ENCODE measurements at places on chromosomes 7 and 10.
A peak's percentile ranks its signal among the peaks of the same experiment; 100 is the strongest.

- no peak for DNase-seq
Observed at GRCh38 chr7:88670536-88670935, 89.0 kb upstream of the ZNF804B start.

- DNase-seq = no peak
Observed at GRCh38 chr10:20173046-20173445, 356.8 kb downstream of the PLXDC2 start.

DNA sequence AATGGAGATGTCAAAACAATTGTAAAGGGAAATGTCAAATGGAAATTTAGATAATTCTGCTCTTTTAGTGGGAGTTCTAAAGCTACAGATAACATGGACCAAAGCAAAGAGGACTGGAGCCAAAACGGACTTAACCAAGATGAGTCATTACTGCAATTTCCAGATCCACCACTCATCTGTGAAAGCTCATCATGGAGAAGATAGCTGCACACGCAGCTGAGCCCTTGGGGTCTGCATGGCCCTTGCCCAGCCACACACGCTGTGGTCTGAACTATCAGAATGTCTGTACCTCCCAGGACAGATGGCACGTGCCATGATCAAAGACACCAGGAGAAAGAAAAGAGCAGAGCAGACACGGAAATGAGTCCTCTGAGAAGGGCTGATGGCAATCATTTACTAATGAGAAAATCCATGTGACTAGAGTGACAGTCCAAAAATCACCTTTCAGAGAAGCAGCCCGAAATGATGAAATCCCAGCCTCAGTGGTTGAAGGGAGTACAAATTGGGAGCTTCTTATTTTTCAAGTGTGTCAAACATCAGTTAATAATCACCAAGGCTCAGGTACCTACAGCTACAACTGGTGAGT is 177.9 kb upstream of the MGMT start:
- DNase-seq = no peak

DNA sequence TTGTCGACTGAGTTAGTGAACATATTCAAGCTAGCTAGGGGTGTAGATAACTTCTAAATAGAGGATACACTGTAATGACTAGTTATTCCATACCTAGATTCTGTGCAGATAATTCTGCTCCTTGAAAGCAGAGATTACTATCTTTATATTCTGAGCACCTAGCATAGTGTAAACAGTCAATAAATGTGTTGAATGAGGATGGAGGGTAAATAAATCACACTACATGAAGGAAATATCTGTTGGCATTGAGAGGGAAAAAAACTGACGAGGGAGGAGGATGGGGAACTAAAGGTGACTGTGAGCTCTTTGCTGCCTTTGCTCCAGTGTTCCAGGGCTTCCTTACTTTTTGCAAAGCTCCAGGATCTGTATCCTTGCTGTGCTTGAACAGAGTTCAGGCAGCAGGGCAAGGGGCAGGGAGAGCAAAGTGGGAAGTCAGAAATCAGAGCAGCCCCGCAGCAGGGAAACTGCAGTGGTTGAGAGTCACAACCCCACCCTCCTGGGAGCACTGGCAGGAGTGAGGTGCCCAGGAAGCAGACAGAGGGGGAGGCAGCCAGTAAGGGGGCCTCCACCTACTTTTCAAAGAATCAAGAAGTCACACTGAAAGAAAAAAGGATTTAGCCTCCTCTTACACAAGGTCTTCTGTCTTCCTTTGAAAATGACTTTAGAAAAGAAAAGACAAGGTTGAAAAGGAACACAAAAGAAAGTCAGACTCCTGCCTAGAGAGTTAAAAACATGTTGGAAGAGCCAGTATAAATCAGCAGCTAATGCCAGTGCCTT is 71.8 kb upstream of the LRRN3 start:
- peak; percentile 12 for DNase-seq

GRCh38 chr7:47888371-47889265 is 59.6 kb downstream of the PKD1L1 start:
- no peak for DNase-seq

GRCh38 chr10:87578160-87578841 is 73.6 kb downstream of the MINPP1 start:
- no peak for DNase-seq

DNA sequence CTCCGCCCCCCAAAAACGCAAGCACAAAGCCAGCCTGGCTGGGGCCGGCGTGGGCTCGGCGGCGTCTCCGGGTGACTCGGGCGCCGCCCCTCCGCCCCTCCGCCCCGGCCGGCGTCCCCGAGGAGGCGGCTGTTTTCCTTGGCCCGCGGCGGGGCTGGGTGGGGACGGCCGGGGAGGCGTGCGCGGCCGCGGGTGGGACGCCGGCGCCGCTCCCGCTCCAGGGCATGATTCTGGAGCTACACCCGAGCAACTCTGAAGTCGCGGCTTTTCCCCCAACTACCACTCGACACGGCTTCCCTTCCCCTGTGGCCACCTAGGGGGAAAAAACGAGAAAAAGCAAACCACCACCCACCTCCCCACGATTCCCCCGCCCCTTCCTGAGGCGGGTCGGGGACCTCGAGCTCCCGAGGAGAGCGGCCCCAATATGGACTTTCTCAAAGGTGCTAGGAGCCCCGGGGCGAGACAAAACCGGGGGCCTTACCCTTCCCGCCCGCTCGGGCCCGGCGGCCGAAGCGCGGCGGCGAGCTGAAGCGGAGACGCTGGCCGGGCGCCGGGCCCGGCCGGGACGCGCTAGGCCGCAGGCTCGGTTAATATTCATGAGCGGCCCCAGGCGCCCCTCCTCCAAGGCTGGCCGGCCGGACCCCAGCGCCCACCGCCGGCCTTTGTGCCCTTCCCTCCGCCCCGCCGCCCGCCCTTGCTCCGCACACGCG is 856 bp downstream of the ARHGAP21 start:
- peak; percentile 29 for DNase-seq

- DNase-seq = no peak
Observed at GRCh38 chr10:62000037-62000603, 98.6 kb downstream of the ARID5B start.

DNA sequence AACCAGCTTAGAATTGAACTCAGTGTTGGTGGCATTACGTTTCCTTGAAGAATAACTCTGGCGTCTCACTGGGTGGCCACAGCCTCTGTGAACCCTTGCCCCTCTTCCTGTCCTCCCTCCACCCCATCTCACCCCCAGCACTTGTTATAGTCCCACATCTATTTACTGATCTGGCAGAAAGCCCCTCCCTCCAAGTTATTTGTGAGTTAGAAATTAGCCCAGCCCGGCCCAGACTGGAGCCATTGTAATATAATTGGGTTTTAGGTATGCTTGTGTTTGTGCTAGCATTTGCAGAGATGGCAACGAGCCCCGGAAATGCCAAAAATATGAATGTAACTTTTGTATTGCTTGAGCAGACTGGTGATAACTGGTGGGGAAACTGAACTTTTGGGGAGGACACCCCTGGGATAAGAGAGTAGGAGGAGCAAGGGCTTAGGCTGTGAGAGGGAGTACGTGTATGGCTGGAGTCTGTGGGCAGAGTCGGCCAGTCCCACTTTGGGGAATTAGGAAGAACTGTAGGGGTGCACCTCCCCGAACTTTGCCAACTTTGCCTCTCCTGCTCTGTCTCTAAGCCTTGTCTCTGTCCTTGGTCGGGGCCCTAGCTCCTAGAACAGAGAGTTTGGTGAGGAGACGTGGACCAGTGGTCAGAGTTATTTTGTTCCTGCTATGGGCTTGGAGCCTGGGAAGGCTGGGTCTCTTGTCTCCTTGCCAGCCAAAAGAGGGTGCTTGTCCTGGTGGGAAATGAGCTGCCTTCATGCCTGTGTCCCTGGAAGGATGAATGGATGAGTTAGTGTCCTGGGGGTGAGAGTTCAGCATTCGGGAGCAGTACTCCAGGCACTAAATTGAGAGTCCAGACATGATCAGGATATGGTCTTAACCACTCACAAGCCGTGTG is 19.3 kb upstream of the TRIM8 start:
- DNase-seq = no peak

DNA sequence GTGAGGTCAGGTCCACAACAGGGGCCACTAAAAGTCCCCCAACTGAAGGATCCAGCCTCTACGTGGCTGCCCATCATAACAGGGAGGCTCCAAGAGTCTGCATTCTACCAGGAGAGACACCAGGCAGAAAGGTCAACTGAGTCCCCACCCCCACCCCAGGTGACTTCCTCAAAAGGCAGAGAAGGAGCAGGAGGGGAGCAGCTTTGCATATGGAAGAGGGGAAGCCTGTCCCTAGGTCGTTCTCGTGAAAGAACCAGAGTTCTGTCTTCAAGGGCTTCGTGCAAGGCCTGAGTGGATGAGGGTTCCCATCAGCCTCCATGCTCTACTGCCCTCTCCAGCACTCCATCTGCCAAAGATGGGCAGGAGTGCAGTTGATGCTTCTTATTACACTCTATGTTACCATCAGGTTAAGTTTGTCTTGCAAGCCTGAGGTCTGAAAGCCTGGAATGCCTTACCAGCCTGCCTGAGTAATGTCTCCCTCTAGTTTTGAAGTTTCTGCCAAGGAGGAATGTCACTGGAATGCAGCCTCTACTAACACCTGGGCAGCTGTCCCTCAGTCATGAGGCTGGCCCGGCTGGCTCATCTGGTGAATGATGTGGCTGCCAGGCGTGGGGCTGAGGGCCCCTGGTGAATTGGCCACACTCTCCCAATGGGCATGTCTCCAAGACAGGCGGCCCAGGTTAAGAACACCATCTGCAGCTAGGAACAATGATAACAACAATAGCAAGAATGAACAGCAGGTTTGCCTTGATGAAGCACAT is 54.3 kb upstream of the SMNDC1 start:
- DNase-seq = no peak

GRCh38 chr10:70917635-70918034 is 29.3 kb upstream of the PCBD1 start:
- no peak for DNase-seq

DNA sequence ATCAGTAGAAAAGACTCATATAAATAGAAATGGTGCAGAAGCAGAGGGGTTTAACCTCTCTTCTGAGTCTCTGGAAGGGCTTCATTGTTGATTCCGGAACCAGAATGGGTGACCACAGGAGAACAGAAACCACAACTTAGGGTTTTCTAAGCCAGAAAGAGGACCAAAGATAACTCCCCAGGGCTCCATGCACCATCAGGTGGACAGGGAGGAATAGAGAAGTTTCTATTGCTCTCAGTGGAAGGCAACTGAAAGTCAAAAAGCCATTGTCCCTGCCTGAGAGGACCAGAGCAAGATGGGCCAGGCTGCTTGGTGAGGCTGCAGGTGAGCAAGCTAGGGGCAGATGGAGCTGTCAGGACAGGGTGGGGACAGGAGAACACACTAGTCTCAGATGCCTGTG is 14.6 kb upstream of the NPS start:
- no peak for DNase-seq

DNA sequence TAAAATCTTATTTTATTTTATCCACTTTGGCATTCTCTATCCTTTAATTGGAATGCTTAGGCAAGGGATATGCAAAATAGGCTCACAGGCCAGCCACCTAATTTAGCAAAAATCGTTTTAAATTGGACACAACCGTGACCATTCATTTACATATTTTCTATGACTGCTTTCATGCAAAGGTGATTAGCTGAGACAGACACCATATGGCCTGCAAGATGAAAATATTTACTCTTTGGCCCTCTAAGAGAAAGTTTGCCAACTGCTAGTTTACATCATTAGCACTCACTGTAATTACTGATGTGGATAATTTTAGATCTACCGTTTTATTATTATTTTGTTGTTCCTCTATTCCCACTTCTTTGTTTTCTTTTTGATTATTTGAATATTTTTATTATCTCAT is 375.5 kb upstream of the LRRTM3 start:
- no peak for DNase-seq

GRCh38 chr7:27351786-27352185 is 109.2 kb downstream of the EVX1 start:
- no peak for DNase-seq

DNA sequence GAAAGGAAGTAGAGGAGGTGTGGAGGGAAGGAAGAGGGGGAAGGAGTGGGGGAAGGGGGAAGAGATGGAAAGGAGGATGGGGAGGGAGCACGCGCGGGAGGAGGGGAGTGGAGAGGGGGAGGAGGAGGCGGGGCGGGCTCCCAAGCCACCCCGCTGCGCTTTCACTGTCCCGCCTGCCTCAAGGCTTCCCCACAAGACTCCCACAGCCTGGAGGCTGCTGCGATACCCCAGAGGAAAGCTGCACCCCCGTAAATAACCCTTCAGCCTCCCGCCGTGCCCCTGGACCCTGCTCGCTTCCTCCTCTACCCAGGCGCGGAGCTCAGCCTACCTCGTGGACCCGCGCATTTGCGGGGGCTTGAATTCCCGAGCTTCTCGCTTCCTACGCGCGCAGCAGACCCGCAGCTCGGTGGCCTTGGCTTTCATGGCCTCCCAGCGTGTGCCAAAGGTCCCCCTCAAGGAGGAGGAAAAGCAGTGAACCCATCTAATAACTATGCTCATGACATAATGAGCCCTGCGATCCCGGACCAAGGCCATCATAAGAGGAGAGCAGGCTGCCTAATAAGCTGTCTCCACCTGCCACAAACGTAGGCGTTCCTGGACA is at the start of gene C10orf67:
TSS of gene C10orf67 (minus strand) at position 557 of the 601 bp plus-strand sequence. CDS start at position 534, 23 bp downstream.
- DNase-seq = peak; percentile 21

DNA sequence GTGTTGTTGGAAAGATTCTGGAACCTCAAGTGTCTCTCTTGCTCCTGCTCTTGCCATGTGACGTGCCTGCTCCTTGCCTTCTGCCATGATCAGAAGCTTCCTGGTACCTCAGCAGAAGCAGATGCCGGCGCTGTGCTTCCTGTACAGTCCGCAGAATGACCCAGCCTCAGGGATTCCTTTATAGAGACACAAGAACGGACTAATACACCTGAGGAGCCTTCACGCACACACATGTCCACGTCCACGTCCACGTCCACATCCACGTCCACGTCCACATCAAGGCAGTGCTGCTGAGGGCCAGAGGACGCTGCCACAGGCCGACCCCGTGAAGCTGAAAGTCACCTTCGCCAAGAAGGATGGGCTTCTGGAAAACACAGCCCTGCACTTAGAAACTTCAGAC is 190.1 kb downstream of the MAD1L1 start:
- DNase-seq = no peak

DNA sequence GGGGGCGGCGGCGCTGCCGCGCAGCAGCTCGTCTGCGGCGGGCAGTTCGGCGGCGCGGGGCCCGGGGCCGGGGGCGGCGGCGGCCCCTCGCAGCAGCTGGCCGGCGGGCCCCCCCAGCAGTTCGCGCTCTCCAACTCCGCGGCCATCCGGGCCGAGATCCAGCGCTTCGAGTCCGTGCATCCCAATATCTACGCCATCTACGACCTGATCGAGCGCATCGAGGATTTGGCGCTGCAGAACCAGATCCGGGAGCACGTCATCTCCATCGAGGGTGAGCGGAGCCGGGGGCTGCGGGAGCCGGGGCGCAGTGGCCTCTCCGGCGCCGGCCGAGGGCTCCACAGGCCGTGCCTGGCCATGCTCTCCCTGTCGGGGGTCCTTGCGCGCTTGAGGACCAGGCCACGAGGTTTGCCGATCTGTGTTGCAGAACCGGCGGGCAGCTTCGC is 548 bp downstream of the AGAP3 start:
- peak; percentile 22 for DNase-seq

GRCh38 chr7:150778014-150778737 is 22.0 kb downstream of the TMEM176B start:
- DNase-seq = no peak

GRCh38 chr7:90900628-90901356 is 304.7 kb downstream of the CDK14 start:
- no peak for DNase-seq

DNA sequence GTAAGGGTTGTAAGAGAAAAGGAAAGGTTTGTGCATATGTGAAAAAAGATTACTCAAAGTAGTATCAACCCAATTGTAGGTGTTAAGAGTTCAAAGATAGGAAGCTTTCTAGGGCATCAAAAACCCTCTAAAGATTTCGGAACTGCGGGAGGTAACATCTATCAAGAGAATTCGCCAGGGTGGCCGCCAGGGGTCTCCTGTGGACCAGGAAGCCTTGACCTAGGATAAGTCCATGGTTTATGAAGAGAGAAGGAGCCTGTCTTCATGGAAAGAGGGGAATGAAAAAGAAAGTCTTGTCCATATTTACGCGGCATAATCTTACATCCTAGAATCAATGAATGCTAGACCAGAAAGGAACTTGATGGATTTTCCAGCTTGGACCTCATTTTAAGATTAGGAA is 140.7 kb upstream of the CALCR start:
- DNase-seq = no peak

All from activated T-cell treated with anti-CD3 and anti-CD28 coated beads, Interleukin-2, amount 50 U/mL, for 4 hours (primary cell).